Transverse colon (tissue), 4 donors: ENCODE measurements at places on chromosomes 5 and 9.

DNA sequence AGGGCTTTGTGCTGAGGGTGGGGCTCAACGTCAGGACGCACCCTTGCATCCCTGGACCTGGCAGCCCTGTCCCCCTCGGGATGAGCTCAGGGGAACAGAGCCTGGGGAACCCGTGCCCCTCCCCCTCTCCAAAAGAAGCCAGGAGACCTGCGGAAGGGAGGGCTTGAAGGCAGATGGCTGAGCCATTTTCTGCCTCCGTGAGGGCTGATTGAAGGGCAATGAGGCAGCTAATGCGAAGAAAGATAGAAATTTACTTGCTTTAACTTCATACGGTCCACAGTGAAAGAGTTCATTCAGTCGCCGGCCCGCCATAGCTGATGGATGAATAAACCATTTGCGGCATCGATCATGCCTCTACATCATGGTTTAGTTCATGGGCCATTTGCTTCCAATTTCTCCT, 28.8 kb downstream of the ASS1 start:
- DNase-seq, result no peak

- peak; percentile 44 for DNase-seq
These were observed 24.3 kb upstream of the POMT1 start for GRCh38 chr9:131478421-131478868.

DNA sequence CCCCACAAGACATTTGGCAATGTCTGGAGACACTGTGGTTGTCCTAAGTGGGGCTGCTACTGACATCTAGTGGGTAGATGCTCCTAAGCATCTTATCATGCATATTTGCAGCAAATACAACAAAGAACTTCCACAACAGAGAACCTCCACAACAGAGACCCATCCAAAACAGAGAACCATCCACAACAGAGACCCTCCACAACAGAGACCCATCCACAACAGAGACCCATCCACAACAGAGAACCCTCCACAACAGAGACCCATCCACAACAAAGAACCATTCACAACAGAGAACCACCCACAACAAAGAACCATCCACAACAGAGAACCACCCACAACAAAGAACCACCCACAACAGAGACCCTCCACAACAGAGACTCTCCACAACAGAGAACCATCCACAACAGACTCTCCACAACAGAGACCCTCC, 32.8 kb downstream of the ARPC5L start:
- no peak for DNase-seq

- no peak for DNase-seq
These were observed 14.7 kb downstream of the LHX3 start for GRCh38 chr9:136190237-136190601.

DNA sequence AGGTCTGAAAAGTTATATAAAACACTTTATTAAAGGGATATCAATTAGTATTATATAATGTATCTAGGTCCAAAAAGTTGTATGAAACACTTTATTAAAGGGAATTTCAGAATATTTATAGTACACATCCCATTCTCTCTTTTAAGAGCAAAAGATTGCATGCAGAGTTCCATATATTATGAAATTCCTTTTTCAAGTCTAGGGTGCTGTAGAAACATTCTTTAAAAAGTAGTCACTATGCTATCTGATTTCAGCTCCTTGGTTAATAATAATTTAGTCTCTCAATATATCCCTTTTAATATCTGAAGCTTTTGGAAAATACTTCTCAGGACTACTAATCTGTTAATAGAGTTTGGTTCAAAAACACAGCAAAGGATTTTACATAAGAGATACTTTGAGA, 1496.1 kb upstream of the C9orf72 start:
- no peak for DNase-seq

DNA sequence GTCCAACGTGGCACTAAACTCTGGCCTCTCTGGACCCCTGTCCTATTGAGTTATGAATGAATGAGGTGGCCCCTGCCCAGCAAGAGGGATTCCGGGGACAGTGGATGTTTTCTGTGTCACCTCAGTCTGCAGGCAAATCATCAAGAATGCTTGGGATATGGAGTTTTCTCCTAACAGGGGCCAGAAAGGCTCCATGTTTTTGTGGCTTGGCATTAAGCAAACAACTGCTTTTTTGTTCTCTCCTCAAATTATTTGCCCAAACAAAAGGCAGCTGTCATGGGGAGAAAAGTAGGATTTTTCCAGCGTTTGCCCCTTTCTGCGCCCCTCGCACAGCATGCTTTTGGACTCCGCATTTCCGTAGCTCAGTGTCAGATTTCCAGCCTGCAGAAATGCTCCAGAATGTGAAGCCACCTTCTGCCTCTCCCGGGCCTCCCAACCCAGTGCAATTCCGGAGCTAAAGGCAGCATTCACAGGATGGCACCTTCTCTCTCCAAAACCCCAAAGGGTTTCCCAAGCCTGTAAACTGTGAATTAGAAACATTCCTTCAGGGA, 553.3 kb downstream of the CCDC171 start:
- DNase-seq, result no peak

DNA sequence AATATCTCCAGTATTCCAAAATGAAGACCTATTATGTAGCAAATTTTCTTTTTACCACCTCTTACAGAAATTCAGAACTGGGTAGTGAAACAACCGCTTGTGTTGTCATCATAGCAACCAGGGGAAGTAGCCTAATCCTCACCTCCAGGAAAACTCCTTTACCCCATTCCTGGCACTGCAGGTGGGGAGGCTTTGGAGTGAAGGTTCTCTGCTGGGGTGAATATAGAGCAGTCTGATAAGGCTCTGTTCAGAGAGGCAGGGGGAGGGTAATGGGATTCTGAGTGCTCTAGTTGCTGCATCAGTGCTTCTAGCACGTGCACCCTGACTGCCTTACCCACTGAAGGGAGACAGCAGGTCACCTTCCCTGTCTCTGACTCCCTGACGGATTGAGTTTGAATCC, 116.2 kb downstream of the MAN2A1 start:
- no peak for DNase-seq

GRCh38 chr5:150075806-150076205, 10.5 kb downstream of the CSF1R start:
- no peak for DNase-seq

GRCh38 chr5:148311484-148311883, 739 bp upstream of the SPINK7 start:
- DNase-seq, result no peak

- no peak for DNase-seq
These were observed 576.2 kb downstream of the BNC2 start for GRCh38 chr9:16294133-16294770.

DNA sequence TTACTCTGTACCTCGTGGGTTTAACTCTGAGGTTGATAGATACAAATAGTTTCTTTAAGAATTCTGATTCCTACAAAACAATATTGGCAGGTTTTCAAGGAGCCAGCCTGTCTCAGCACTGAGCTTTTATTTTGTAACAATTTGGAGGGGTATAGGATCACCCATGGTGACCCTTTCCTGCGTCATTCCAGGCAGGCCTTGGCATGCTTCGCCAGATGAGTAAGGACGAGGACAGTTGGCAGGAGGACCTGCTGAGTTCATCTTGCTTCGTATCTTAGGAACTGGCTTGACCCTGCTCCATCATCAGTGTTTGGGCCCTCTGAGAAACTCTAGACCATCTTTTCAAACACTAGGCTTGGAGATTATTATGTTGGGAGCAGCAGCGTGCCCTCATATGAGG, 17.9 kb downstream of the ZNF462 start:
- DNase-seq, result no peak

- no peak for DNase-seq
These were observed 10.5 kb downstream of the PJA2 start for GRCh38 chr5:109399092-109399759.
